ENCODE measurements at places on chromosomes 13 and 19.
A peak's percentile ranks its signal among the peaks of the same experiment; 100 is the strongest.

- no peak for DNase-seq
Measured at GRCh38 chr13:109182777-109183465, 553.5 kb downstream of the MYO16 start.

DNA sequence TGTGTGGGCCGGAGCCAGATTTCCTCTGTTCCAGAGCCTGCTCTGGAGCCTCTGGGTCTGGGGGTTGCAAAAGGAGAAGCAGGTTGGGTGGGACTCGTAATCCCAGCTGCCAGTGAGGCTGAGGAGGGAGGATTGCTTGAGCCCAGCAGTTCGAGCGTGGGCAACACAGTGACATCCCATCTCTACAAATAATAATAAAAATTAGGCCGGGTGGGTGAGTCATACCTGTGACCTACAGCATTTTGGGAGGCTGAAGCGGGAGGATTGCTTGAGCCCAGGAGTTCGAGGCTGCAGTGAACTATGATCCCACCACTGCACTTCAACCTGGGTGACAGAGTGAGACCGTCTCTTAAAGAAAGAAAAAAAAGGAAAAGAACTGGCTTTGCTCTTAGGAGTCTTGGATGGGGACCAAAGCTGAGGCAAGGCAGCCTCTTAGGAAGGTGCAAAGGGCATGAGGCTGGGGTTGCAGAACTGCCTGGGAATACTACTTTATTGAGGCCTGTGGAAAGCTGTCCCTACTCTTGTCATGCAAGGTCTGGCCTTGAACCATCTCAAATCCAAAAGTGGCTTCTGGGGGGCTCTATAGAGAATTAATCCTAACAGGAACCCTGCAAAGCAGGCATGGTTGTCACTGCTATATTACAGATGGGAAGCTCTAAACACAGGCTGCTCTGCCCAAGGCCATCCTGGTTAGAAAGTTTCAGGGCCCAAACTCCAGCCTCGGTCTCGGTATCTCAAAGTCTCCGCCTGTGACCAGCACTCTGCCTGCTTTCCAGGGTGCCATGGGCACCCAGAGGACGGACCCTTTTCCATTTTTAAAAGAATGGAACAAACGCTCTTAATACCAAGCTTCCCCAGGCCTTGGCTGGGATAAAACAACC lies 880 bp upstream of the C19orf12 start:
- DNase-seq = no peak

DNA sequence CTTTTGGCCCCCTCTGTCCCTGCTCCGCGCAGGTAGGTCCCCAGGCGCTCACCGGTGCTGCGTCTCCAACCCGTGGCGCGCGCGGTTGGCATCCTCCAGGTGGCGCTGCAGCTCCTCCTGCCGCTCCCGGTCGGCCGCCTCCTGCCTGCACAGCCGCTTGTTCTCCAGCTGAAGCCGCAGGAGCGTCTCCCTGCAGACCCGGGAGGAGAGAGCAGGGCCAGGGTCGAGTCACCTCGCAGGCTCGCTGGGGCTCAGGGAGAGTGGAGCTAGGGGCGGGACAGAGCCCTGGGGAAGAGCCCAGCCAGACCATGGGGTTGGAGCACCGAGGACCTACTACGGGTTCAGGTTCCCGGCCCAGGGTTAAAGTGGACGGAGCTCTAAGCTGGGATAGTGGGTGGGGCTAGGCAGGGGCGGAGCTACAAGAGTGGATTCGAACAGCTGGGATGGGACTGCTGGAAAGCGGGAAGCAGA lies 9.3 kb downstream of the HOOK2 start:
- peak; percentile 65 for DNase-seq

- no peak for DNase-seq
Measured at GRCh38 chr13:51243832-51244231, 21.6 kb downstream of the FAM124A start.

- DNase-seq = no peak
Measured at GRCh38 chr19:18428173-18428786, 9.1 kb downstream of the SSBP4 start.

DNA sequence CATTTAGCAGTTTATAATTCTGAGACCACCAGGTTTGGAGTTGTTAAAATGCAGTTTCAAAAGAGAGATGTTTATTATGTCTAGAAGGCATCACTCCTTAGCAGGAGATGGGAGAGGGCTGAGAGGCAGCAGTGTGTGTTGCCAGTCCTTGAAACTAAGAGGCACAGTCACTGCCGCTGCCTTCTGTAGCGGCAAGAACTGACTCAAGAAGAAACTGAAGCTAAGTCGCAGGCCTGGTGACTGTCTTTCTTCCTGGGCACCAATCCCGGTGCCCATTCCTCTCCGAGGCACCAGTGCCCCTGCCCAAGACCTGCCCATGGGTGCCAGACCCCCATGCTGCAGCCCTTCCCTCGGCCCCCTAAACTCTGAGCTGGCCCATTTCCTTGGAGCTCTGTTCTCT lies 20.1 kb downstream of the N4BP2L1 start:
- DNase-seq = no peak

GRCh38 chr13:42369071-42369797 lies 97.3 kb downstream of the AKAP11 start:
- no peak for DNase-seq

GRCh38 chr19:982567-983170 lies 1.5 kb upstream of the WDR18 start:
- peak; percentile 60 for DNase-seq

Measured in T-helper 1 cell (primary cell).